ENCODE measurements at places on chromosomes 13 and 19. TPM values are rescaled to one million over a fixed set of nuclear protein-coding genes. Genes with fewer than 3 reads are reported as not detected.

DNA sequence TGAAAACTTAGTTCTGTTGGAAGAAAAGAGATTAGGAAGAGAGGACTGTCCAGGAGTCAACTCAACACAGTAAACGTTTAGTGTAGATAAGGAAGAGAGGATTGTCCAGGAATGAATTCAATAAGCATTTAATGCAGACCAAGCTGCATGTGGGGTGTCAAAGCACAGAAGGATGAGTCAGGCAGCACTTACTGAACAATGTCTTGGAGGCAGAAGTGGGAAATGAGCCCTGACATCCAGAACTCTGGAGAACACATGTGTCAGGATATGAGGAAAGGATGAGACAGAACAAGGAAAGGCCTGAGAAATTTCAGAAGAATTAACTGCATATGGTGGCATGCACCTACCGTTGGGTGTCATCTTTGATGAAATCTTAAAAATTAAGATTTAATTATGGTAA is 429.2 kb upstream of the HTR2A start:
- no peak for DNase-seq

- DNase-seq: no peak
These were observed 355.8 kb upstream of the HTR2A start for GRCh38 chr13:47252627-47253026.

CPB2 gene
- total RNA-seq: not detected

DNA sequence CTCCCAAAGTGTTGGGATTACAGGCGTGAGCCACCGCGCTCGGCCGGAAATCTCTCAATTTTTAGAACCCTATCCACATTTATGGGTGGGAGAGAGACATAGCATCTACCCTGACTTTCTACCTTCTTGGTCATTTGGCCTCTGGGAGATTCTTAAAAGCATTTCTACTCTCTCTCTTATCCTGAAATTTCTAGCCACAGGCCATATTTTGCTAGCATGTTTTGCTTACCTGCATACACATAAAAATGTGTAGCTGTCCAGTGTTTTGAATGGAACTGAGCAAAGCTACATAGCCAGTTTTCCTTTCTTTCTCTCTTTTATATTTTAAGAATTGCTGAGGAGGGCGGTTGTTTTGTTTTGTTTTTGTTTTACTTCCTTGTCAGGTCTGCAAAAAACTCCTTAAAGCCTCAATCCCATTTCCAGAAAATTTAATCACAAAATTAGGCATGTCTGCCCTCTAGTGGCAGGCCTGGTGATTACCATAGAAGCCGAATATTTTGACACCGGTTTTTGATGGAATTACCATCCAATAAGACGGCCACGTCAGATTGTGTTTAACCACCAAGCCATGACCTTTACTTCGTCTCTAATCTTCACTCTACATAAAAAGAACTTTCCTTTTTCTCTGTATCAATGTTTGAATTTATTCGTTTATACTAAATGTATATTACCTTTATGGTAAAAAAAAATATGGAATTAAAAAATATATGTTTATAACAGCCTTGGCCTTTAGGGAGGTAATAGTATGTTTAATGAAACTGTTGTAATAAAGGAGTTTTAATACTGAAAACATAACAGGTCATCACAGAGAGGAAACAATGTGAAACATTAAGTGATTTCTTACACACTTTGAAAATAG is 34.4 kb upstream of the OXGR1 start:
- DNase-seq: no peak

- no peak for DNase-seq
These were observed 25.3 kb upstream of the GPR183 start for GRCh38 chr13:99332456-99332855.

GRCh38 chr19:39139971-39140453 is 14.4 kb downstream of the PAK4 start:
- no peak for DNase-seq

DNA sequence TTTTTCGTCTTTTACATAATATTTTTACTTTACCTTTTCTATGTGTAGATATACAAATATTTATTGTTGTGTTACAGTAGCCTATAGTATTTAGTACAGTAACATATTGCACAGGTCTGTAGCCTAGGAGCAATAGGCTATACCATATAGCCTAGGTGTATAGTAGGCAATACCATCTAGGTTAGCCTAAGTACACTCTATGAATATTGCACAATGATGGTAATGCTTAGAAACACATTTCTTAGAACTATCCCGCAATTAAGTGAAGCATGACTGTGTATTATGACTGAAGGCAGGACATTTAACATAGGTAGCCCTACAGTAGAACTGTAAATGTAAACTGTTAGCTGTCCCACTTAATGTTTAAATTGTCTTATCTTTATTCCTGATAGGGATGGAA is 964.3 kb downstream of the SLITRK1 start:
- DNase-seq: no peak

ZNF667 gene
- total RNA-seq: 3.4 TPM

DNA sequence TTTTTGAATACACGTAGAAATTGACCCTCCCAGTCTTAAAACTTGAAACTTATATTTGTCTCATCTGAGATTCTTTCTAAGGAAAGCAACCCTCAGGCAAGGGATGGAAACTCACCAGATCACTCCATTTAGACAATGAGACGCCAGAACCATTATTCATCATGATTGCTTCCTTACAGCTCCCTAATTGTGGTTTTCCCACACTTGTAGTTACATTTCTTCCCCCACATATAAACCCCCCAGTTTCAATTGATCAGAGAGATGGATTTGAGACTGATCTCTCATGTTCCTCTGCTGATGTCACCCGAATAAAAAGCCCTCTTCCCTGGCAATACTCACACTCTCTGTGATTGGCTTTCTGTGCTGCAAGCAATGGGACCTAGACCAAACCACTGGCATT is 197.9 kb upstream of the STARD13 start:
- no peak for DNase-seq

ZNF880 gene
- total RNA-seq: 13.6 TPM

DNA sequence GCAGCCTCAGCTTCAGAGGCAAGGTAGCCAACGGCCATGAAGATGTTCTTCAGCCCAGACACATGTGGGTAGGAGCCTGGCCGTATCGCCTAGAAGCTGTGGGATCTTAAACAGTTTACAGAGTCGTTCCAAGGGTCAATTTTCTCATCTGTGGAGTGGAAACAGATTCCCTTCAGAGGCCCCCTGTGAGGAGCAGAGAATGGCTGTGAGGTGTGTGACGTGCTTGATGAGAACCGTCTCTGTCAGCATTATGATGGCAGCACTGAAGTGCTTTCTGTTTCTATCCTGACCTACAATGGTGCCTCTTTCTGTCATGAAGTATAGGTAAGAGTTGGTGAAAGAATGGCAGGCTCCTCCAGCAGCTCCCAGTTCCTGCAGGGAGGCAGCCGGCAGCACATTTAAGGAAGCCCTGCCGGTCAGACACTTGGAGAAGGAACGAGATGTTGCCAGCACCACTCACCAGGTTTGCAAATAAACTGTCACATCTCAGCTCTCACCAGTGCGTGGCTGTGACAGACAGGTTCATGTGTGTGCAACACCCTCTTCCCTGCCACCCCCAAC is 277.3 kb downstream of the FOXO1 start:
- no peak for DNase-seq

- DNase-seq: no peak
These were observed 654.4 kb upstream of the GPC6 start for GRCh38 chr13:92572190-92572589.

DNA sequence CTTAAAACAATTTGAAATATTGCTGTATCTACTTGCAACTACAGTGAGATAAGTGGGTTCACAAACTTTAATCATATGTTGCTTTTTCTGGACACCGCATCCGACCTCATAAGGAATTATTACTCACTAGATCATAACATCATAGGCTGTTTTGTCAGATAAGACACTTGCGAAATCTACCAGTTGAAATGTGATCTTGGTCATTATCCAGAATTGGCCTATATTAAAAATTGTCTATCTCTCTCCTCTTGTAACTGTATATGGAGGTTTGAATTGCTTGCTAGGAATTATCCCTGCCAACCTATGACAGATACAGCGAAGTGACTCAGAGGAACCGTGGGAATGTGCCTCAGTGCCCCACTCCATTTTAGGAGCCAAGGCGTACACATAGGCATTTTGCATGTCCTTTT is 117.0 kb upstream of the POSTN start:
- DNase-seq: no peak

CEBPA gene
- 263 TPM for total RNA-seq

GRCh38 chr13:48144413-48145035 is 49.6 kb upstream of the MED4 start:
- DNase-seq: no peak

DNA sequence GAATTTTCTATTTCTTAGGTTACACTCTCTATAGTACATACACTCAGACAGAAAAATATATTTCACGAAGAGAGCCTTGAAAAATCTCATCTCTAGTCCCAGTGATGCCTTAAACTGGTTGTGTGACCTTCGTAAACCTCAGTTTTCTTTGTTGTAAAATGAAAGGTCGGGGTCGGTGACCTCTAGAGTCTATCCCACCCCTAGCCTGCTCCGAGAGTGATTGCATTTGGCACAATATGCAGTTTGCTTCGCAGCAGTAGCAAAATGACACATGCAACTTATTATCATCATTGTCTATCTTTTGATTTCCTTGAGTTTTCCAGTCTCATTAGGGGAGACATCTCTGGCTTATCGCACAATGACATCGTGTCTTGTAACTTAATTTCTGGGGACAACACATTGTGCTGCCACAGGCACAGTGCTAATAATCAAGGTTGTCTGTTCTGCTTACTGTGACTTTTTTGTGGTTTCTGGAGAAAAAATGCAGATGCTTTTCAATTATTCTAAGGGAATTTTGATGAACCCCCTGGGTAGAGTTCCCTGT is 115.0 kb downstream of the GGACT start:
- no peak for DNase-seq

GRCh38 chr13:26198116-26198515 is 24.0 kb downstream of the RNF6 start:
- DNase-seq: no peak

GRCh38 chr19:37936166-37936565 is 29.2 kb downstream of the SIPA1L3 start:
- no peak for DNase-seq

BABAM1 gene
- 66.0 TPM for total RNA-seq

DNA sequence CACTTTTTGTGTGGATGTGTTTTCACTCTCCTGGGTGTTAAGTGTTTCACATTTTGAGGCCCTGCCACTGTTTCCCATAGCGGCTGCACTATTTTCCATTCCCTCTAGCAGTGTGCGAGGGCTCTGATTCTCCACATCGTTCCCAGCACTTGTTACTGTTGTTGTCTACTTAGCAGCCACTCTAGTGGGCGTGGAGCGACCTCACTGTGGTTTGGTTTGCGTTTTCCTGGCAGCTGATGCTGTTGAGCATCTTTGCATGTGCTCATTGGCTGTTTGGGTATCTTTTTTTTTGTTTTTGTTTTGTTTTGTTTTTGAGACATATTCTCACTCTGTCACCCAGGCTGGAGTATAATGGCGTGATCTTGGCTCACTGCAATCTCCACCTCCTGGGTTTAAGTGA is 14.4 kb downstream of the NAXD start:
- peak; percentile 16 for DNase-seq

TEX29 gene
- 0.67 TPM for total RNA-seq

GRCh38 chr13:34044041-34044440 is 226.1 kb downstream of the RFC3 start:
- DNase-seq: no peak

GRCh38 chr13:31998131-31998530 is 33.4 kb upstream of the FRY start:
- no peak for DNase-seq

GRK1 gene
- total RNA-seq: not detected

SULT2A1 gene
- total RNA-seq: not detected

DNA sequence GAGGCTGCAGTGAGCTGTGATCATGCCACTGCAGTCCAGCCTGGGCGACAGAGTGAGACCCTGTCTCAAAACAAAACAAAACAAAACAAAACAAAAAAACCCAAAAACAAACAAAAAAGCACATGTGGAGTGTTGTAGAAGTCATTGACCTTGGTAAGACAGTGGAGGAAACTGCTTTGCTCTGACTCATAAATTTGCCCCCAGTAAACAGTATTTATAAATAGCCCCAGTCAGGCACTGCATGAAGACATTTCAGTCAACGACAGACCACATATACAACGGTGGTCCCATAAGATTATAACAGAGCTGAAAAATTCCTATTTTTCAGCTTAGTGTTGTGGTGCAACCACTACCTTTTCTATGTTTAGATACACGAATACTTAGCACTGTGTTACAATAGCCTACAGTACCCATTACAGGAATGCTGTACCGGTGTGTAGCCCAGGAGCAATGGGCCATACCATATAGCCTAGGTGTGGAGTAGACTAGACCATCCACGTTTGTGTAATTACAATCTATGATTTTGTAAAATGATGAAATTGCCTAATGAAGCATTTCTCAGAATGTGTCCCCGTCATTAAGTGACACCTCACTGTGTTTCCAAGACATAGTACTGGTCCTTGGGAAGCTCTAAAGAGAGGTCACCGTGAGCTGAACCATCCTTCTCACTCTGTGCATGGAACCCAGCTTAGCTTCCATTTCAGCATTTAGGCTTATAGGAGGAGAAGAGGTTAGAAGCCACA is 1.1 kb downstream of the ARL11 start:
- DNase-seq: no peak

GRCh38 chr13:58884353-58885209 is 1253.0 kb downstream of the PCDH17 start:
- DNase-seq: no peak

DNA sequence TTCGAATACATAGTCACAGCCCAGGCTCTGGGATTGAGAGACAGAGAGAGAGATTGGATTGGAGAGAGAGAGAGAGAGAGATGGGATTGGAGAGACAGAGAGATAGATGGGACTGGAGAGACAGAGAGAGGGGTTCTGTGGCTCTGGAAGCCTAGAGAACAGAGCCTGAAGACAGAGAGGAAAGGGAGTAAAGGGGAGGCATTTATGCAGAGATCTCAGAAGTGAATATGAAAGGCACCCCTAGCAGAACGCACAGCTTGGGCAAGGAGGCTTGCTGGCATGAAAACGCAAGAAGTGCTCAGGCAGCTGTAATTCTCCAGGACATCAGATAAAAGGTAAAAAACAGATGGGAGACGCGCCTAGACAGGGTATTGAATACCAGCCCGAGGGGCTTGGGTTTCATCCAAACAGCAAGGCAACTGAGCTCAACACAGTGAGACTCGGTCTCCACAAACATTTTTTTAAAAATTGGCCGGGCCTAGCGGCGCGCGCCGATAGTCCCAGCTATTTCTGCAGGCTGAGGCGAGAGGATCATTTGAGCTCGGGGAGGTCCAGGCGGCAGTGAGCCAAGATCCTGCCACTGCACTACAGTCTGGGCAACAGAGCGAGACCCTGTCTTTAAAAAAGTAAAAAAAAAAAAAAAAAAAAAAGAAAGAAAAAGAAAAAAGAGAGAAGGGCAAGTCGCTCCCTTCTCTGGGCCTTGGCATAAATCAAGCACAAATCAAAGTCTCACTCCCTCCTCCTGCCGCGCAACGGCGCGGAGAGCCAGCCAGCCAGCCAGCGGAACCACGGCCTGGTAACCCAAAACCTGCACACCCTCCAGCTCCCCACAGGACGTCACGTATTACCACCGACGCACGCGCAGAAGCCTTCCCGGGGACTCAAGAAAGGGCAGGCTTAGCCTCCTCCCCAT is 774 bp upstream of the PPP2R1A start:
- no peak for DNase-seq

- no peak for DNase-seq
These were observed 243.5 kb downstream of the RGCC start for GRCh38 chr13:41700790-41701310.

- DNase-seq: no peak
These were observed 27.9 kb downstream of the DOT1L start for GRCh38 chr19:2191456-2192310.

GRCh38 chr13:31090961-31091624 is 70.6 kb downstream of the HSPH1 start:
- no peak for DNase-seq
